ENCODE measurements at places on chromosomes 7 and 10. TPM values are rescaled to one million over a fixed set of nuclear protein-coding genes. Genes with fewer than 3 reads are reported as not detected.

EVX1 gene
- total RNA-seq = not detected

FBXL13 gene
- total RNA-seq = 3.1 TPM

KLF14 gene
- total RNA-seq = not detected

APBB1IP gene
- total RNA-seq = 45.1 TPM

DNAAF5 gene
- total RNA-seq = 35.6 TPM

PPP1R17 gene
- not detected for total RNA-seq

SPDYE2 gene
- total RNA-seq = 0.23 TPM

Data from upper lobe of left lung (tissue), 6 donors.